Naive thymus-derived CD8-positive, alpha-beta T cell (primary cell): ENCODE measurements at places on chromosomes 7 and 10. TPM values are rescaled to one million over a fixed set of nuclear protein-coding genes. Genes with fewer than 3 reads are reported as not detected.

Gene PTN
- polyA plus RNA-seq, result not detected

Gene SPDYE6
- 0.25 TPM for polyA plus RNA-seq

Gene TDRD1
- polyA plus RNA-seq, result 0.50 TPM

Gene GTF2IRD1
- not detected for polyA plus RNA-seq

Gene MMRN2
- 0.74 TPM for polyA plus RNA-seq

Gene NCF1
- polyA plus RNA-seq, result 10.4 TPM

Gene CLRN3
- not detected for polyA plus RNA-seq

Gene PAX4
- not detected for polyA plus RNA-seq

Gene TMEM72
- polyA plus RNA-seq, result not detected

Gene UCN3
- polyA plus RNA-seq, result not detected

Gene NPC1L1
- polyA plus RNA-seq, result not detected

Gene DNAH11
- polyA plus RNA-seq, result not detected

Gene PLAU
- not detected for polyA plus RNA-seq

Gene AGAP9
- 0.09 TPM for polyA plus RNA-seq
